ENCODE measurements at places on chromosomes 6 and 20.

DNA sequence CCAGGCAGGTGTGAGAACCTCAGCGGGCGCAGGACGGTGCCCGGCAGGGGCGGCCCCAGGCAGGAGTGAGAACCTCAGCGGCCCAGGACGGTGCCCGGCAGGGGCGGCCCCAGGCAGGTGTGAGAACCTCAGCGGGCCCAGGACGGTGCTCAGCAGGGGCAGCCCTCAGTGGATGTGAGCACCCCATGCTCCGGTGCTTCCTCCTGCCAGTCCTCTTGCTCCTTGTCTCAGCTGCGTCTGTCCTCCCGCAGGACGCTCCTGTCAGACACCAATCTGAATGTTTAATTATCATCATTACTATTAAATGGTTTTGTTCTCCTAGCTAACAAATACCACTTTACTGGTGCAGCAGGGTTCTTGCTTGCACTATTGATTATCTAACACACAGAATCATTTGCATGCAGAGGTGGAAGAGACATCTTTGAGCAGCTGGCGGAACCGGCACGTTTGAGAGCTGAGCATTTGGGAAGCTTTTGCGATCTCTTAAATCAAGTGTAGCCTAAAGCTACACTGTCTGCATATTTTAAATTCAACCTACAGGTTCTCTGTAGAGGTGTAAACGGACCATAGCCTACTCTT, 39.4 kb upstream of the DACT2 start:
- no peak for DNase-seq

DNA sequence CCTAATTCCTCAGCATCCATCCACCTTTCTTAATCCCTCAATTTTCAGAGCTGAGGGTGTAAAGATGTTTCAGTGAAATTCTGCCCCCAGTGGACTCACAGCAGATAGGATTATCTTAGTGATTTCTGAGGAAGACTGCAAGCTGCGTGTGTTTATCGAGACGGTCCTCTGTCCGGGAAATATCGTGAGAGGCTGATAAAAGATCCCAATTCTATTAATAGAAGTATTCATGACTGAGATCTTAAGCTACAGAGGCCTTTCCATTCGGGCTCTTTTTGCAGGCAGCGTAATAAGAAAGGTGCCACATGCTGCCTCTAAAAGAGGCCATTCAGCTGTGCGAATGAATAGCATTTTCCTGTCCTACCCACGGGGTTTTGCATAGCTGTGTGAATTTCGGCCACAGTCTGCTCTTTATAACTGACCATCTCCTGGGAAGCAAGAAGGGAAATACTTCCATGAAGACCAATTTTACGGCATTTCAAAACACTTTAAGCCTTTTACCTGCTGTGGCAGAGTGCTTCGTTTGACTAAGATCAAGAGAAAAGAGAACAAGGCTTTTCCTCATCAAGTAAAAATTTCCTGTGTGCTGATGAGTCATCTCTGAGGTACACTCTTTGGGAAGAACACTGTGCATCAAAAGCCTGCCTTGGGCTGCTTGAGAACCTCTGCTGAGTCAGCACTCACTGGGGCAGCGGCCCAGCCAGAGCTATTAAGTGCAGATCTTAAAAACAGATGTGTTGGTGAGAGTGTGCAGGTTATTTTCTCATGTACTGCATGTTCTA, 208.8 kb downstream of the ARHGAP18 start:
- DNase-seq, result no peak

DNA sequence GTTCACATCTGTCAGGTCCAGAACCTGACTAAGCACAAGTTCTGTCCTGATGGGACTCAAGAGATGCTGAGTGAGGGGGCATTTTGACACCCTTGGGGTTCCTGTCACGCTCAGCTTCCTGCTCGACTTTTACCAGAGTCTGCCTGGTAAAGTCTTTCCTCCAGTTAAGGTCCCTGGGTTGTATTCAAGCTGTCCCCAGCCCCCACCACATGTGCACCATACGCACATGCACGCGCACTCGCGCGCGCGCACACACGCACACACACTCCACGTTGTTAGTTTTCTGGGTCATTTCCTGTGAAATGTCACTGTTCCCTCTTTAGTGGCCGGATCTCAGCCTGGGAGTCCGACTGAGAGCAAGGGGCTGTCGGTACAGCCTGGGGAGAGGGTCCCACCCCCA, 166.1 kb downstream of the GMPR start:
- no peak for DNase-seq

DNA sequence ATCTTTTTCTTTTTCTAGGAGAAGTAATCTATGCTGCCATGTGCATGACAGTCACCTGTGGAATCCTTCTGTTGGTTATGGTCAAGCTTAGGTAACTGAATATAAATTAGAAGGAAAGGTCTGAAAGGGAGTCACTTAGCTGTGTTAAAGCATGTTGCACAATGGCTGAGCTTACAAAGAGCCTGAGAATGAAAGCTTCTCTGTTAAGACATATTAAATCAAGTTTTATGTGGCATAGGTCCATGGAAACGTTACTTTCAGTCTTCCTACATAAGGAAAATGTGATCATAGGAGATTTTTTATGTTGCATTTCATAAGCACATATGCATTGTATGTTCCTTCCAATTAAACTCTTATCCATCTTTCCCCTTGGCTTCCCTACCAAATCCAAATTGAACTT, 72.1 kb downstream of the GFRAL start:
- no peak for DNase-seq

- DNase-seq, result no peak
Measured at GRCh38 chr6:4936681-4937041, 67.2 kb downstream of the RPP40 start.

DNA sequence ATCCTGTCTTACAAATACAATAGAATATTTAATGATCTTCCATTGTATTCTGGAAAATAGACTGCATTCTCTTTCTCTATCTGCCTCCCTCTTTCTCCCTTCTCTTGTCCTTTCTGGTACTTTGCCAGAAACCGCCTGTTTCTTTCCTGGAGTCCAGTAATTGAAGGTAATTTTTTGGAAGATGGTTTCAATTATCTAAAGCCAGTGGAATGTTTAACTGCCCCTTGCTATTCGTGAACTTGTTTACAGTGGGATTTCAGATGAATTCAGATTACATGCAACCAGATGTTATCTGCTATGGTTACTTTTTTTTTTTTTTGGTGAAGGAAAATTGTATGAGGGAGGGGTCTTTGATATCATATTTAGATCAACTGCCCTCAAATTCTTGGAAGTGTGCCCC, 655.5 kb upstream of the FLRT3 start:
- DNase-seq, result no peak

Data from CD4-positive, alpha-beta T cell (primary cell).